ENCODE measurements at places on chromosomes 3 and 15.

- no peak for DNase-seq
These were observed 107.8 kb downstream of the ZIC4 start for GRCh38 chr3:147298511-147298982.

DNA sequence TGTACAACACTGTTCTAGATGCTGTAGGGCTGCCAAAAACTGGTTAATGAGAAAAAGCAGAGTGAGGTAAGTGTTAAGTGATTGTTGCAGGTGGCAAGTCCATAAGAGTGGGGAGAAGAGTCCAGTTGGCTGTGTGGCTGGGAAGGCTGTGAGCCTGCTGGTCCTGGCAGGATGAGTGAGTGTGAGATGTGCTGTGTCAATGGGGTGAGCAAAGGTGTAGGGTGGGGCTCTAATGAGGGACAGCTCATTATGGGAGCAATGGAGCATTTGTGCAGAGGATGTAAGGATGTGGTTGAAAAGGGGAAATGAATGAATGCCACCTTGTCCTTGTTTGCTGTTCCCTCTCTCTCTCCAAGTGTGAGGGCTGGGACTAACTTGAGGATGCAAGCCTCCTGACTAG lies 145.3 kb upstream of the ROPN1 start:
- no peak for DNase-seq

GRCh38 chr3:150775001-150775599 lies 12.1 kb upstream of the SIAH2 start:
- DNase-seq = no peak

- DNase-seq = no peak
These were observed 1.4 kb downstream of the MAPKBP1 start for GRCh38 chr15:41775651-41776050.

DNA sequence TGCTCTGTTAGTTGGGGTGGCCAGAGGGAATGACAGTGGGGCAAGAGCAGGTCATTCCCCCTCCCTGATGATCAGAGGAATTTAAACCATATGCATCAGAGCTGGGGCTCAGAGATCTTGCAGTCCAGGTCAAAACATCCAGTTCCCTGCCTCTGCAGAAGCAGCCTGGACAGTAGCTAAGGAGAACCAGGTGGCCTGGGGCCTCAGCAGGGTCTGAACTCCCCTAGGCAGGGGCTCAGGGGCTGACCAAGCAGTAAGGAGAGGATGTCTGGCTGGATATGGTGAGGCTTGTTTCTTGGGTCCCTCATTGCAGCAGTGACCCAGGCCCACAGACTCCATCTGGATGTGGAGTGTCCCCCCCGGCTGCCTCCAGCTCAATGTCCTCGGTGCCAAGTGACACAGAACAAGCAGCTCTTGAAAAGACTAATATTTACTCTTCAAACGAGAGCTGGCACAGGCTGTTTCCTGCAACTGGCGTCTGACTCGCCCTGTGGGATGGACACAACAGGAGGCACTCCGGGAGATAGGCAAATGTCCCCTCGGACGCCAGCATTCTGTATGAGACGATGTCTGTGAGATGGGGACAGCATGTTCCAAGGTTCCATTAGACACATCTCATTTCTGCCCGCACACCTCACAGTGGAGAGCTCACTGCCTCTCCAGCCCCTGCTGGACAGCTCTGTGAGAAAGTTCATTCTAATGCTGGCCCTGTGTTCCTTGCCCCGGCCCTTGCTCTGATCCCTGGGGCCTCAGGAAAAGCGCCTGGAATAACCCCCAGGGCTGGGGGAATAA lies 37.1 kb downstream of the SEC22C start:
- DNase-seq = no peak

GRCh38 chr15:95957861-95958260 lies 372.6 kb upstream of the NR2F2 start:
- DNase-seq = no peak

DNA sequence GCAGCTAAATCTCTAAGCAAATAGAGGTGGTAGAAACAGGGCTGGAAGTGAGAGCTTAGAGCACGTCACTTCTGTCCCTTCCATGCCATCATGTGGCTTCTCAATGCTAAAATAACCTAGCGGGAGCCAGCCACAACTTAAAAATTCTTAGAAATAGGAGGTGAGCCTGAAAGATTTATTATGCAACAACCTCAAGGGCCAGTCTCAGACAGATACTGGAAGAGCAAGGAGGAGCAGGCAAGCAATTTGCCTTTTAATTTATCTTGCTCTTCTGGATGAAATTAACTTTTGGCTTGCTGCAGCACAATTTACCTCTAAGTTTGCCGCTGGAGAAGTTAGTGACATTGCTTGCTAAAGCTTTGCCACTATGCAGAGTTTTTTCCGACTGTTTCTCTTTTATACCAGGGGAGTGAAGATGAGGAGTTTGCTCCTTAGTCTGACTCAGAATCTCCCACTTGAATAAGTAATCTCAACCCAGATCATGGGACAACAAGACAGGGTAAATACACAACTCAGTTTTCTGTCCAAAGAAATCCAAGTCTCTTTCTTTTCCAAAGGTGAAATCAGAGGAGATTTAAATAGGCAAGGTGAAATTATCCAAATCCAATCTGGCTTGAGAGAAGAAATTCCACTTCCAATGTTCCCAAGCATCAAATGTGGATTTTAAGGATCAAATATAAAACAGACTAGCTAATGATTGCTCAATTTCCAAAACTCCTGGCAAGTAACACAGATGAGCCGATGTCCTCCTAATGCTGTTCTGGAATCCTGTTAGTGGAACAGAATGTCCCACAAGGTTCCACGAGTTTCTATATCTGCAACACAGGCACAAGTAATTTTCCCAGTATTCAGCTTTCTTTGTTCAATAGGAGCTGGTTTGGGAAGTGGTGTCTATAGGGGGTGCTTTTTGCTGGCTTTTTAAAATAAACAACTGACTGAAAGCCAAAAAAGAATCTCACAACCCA lies 329.4 kb upstream of the RORA start:
- no peak for DNase-seq

- no peak for DNase-seq
These were observed 60.2 kb upstream of the CDAN1 start for GRCh38 chr15:42796955-42797782.

DNA sequence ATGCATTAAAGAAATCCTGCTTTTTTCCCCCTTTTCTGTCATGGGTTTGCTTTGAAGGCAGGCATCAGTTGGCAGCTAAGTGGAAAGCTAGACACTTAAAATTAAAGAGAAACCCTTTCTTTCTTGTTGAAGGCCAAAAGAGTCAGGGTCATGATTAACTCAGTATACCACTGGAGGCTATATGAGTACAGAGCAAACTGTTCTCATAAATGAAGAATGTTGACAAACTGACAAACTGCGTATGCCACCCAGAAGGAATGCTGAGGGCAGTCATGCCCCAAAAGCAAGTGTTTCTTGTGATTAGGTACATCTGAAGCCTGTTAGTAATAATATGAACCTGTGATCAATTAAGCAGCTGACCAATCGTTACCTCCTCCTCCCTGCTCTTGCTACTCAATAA lies 43.6 kb upstream of the COL6A6 start:
- no peak for DNase-seq

- DNase-seq = no peak
These were observed 420.2 kb downstream of the TBC1D5 start for GRCh38 chr3:17322106-17322793.
